AG20443 (cell line): ENCODE measurements at places on chromosomes 2 and 18.

- DNase-seq: no peak
Measured at GRCh38 chr2:222490131-222490530, 65.8 kb downstream of the SGPP2 start.

- DNase-seq: no peak
Measured at GRCh38 chr2:95264624-95265023, 9.6 kb upstream of the PROM2 start.

GRCh38 chr2:241036397-241036963, 38.1 kb downstream of the SNED1 start:
- DNase-seq: no peak

DNA sequence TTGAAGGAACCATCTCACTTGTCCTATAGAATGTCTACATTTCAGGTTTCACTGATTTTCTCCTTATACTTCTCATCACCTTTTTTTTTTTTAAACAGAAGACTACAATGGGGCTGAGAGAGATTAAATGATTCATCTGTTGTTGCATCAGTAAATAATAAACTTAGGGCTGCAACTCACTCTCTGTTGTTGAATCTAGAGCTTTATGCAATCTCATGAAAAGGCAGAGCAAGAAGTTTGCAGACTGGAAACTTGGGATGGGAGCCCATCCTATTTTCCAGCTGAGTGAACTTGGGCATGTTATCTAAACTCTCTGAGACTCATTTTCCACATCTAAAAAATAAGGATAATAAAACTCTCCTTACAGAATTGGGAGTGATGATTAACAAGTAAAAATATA, 58.4 kb downstream of the PDE1A start:
- peak; percentile 38 for DNase-seq

DNA sequence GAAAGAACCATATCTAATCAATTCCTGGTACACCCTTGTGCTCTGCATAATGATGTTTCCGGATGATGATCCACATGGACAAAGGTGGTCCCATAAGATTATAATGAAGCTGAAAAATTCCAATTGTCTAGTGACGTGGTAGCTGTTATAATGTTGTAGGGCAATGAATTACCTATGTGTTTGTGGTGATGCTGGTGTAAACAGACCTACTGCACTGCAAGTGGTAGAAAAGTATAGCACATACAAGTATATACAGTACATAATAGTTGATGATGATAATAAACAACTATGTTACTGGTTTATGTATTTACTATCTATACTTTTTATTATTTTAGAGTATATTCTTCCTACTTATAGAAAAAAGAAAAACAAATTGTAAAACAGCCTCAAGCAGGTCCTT, 8.4 kb downstream of the DGKD start:
- DNase-seq: no peak

DNA sequence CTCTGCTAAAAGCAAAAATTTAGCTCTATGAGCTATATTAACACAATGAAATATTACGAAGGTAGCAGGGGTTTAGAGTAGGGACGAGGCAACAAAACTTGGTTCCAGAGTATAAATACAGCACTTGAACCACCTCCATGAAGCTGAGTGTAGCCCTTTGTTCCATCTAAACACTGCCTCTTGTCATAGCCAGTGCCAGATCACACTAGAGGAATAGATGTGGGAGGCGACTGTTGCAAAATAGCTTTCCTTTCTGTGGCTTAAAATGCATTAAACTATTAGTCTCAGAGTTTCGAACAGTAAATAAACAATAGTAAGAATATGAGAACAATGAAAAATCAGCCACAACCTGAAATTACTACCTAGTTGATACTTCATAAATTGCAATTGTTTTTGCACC, 29.8 kb downstream of the PIEZO2 start:
- peak; percentile 35 for DNase-seq

DNA sequence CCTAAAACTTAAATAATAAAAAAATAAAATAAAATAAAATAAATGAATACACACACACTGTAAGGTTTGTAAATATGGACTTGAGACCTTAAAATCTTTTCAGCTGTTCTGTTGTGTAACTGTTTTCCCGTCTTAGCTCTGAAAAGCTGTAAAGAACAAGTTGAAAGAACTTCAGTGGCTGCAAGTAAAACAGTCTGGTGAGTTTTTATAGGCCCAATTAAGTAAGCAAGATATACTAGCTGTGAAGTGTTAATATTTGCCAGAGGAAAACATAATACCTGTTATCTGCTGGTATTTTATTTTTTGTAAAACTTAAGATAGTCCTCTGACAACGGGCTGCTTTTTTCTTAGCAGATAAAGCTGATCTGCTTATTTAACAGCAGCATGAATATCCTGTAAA, 176.9 kb upstream of the NRP2 start:
- DNase-seq: no peak

DNA sequence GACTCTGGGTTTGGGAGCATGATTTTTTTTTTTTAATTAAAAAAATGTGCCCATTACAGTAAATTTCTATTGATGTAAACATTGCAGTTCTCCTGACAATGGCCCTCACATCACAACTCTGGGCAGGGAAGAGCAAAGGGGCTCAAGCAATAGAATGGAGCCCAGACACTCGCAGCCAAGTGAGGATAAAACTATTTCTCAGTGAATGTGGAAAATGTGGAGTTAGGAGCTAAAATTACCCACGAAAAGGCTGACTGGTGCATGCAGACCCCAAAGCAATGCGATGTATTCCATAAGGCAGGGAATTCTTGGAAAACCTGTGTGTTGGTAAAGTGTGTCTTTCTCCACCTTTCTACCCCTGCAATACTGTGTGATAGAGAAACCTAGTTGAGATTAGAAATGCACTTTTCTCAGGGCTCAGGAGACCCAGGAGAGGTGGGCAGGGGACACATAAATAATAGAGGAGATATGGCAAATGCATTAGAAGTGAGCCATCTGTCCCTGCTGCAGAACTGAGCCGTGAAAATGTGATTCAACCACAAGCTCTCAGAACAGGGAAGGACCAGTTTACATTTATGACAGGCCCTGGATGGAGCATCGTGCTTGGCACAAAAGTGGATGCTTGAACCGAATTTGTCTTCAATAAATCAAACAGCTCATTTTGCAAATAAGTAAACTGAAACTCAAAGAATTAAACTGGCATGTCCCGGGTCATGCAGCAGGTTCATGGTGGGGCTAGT, 100.1 kb downstream of the MYCN start:
- DNase-seq: no peak

- DNase-seq: no peak
Measured at GRCh38 chr2:78718024-78718423, 307.5 kb upstream of the REG3G start.

DNA sequence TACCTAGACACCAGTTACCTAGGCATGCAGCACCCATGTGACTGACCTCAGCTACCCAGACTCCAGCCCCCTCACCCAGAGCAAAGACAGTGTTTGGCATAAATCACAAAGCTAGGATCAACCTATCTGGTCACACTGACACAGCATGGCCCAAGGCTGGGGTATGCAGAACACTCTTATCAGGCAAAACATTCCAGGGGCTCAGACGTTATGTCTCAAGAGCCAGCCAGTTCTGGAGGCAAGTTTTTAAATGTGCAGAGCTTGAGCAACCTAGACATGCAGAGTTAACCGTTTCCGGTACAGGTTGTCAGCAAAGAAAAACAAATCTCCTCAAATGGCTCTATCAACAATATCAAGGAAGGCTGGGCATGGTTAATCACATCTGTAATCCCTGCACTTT, 92.8 kb downstream of the AP1S3 start:
- peak; percentile 22 for DNase-seq

- DNase-seq: no peak
Measured at GRCh38 chr2:108853421-108853820, 66.8 kb downstream of the CCDC138 start.

- no peak for DNase-seq
Measured at GRCh38 chr2:188189356-188189755, 102.3 kb upstream of the GULP1 start.

DNA sequence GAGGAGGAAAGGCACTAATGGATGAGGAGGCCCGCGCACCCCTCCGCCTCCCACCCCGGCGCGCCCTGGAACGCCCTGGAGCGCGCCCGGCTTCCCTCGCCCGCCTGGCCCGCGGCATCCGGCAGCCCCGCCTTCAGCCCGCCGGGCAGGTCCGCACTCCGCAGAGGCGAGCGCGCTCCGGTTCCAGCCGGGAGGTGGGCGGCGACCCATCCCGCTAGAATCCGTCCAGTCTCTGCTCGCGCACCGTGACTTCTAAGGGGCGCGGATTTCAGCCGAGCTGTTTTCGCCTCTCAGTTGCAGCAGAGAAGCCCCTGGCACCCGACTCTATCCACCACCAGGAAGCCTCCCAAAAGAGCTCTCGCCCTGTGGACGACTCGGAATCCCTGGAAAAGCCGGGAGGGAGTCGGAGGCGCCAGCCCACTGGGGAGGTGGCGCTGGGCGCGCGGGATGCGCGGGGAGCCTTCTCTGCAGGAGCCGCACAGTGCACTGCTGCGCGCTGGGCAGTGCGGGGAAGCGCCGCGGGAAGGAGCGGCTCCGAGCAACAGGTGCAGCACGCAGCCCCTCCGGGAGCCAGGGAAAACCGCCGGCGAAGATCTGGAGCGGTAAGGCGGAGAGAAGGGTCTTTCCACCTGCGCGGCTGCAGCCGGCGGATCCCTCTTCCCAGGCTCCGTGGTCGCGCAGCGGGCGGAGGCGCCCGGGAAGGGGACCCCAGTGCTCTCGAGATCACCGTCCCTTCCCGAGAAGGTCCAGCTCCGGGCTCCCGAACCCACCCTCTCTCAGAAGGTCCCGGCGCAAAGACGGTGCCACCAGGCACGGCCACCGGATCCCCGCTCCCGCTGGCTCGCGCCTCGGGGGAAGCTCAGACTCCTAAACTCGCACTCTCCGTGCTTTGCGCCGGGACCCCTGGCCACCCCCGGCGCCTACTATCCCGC, at the start of gene GALR1:
Gene GALR1 (plus strand): TSS at position 280 of the 932 bp plus-strand sequence. CDS start 701 bp downstream, outside the sequence.
- DNase-seq: peak; percentile 39

GRCh38 chr2:241870081-241870541, 582 bp downstream of the RTP5 start:
- no peak for DNase-seq

DNA sequence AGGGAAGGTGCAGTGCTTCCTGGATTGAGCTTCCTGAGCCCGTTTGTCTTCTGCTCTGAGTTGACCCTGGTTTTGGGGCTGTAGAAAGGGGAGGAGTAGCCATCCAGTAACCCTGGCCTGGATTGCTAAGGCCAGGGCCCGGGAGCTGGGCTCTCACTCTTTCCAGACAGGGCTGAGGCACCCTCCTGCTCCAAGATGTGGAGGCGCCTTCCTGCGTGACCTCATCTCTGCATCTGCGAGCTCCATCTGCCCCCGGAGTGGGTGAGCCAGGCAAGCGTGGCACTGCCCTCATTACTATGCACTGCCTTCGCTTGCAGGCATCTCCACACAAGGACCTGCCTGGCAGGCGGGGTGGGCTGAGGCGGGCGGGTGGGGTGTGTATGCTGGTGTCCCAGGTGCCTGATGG, 58.0 kb downstream of the RAB31 start:
- DNase-seq: no peak
